Immature natural killer cell (primary cell): ENCODE measurements at places on chromosomes 7 and 10. TPM values are rescaled to one million over a fixed set of nuclear protein-coding genes. Genes with fewer than 3 reads are reported as not detected.

DNA sequence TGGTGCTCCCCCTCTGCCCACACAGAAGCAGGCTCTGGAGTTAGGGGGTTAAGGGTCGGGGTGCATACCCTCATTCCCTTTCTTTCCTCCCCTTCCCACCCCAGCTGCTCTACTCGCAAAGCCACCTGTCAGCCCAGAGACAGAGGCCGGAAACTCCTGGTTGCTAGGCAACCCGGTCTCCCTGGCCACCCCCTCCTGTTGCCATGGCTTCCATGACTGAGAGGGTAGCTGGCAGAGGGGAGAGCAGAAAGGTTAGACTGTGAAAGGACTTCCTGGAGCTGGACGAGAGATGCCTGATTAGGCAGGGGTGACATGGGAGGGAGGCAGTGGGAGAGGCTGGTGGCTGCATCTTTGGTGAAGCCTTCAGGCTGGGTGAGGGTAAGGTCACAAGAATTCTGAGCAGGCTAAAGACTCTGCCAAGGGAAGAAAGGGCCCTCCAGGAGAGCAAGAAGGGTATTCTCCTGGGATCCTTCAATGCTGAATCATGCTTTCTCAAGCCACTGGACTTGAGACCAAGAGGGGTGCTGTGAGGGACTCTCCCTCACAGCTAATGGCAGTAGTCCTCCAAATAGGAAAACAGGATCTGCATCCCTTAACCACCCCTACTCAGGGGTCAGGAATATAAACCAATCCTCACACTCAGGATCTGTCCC lies 5.4 kb downstream of the PSD start:
- H3K27ac ChIP-seq: no peak overlapping the region
- no peak for DNase-seq
- peaks cover 17% of the 10 kb centered on the region for H3K4me1 ChIP-seq
- peaks cover 20% of the 10 kb centered on the region for H3K27me3 ChIP-seq
- no peak overlapping the region for H3K4me3 ChIP-seq

DNA sequence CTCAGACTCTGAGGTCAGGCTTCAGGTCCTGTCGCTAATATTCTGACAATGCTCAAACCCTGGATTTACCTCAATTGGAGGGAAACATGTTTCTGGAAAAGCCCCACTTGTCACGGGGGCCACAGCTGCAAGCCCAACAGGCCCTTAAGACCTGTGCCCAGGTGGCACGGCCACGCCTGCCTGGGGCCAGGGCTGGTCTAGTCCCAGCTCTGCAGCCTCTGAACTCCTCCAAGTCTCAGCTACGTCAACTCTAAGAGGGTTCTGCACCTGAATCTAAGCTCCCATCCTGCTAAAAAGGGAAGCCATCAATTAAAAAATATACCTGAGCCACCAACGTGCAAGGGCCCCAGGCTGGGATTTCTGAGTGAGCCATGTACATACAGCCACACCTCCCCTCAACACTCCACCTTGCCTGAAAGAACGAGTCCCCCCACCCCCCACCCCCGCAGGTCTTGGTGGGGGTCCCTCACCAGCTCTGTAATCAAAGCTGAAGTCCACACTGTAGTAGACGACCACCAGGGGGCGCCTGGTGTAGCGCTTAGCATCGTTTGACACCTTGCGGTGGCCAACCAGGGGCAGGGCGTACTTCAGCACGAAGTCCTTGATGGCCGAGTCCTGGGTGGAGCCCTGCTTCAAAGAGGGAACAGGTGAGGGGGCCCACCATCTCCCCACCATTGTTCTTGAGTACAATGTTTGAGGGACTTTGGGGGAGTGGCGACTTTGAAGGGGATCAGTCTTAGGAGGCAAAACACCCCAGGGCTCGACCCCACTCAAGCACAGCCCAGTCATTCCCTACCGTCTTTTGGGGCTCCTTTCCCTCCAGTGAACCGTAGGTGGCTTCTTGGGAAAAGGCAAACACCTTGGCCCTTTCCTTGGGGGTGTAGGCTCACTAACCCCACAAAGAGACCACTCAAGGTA lies 22.6 kb downstream of the PDIA4 start:
- H3K4me1 ChIP-seq: peaks cover 6% of the 10 kb centered on the region
- H3K27me3 ChIP-seq: peaks cover 2% of the 10 kb centered on the region
- H3K36me3 ChIP-seq: peaks cover 17% of the 10 kb centered on the region
- no peak overlapping the region for H3K4me3 ChIP-seq
- peak; percentile 75 for DNase-seq
- H3K27ac ChIP-seq: peak overlapping the region; percentile 30

GRCh38 chr7:20407585-20408466 lies 77.1 kb downstream of the ITGB8 start:
- no peaks in the 10 kb centered on the region for H3K36me3 ChIP-seq
- no peaks in the 10 kb centered on the region for H3K4me1 ChIP-seq
- peaks cover 2% of the 10 kb centered on the region for H3K27me3 ChIP-seq
- no peak for DNase-seq
- H3K27ac ChIP-seq: no peak overlapping the region

- H3K4me3 ChIP-seq: no peak overlapping the region
- peaks cover 7% of the 10 kb centered on the region for H3K36me3 ChIP-seq
- no peaks in the 10 kb centered on the region for H3K4me1 ChIP-seq
- no peak for DNase-seq
These were observed 97.3 kb downstream of the ZNF680 start for GRCh38 chr7:64465551-64465950.

GRCh38 chr10:127908106-127908958 lies 1.4 kb downstream of the PTPRE start:
- H3K36me3 ChIP-seq: no peaks in the 10 kb centered on the region
- no peak overlapping the region for H3K27ac ChIP-seq
- H3K27me3 ChIP-seq: peaks cover 2% of the 10 kb centered on the region
- no peak for DNase-seq
- H3K4me3 ChIP-seq: peak overlapping the region; percentile 34

DNA sequence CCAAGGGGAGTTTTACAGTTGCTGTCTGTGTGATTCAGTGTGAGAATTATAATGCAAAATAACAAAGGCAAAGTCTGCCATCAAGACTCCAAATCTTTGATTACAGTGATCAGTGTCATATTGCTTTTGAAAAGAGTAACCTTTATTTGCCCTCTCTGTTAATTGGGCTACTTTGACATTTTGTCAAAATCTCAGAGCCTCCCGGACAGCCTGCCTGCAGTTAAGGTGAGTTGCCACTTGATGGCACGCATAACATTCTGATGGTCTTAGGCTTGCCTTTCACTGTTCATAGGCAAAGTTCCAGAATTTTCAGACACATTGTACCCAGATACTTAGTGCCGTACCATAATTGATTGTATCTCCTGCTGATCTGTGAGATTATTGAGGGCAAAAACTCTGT lies 253.5 kb downstream of the ABCA13 start:
- no peak overlapping the region for H3K27ac ChIP-seq
- DNase-seq: no peak
- H3K27me3 ChIP-seq: no peaks in the 10 kb centered on the region
- no peaks in the 10 kb centered on the region for H3K4me1 ChIP-seq

DNA sequence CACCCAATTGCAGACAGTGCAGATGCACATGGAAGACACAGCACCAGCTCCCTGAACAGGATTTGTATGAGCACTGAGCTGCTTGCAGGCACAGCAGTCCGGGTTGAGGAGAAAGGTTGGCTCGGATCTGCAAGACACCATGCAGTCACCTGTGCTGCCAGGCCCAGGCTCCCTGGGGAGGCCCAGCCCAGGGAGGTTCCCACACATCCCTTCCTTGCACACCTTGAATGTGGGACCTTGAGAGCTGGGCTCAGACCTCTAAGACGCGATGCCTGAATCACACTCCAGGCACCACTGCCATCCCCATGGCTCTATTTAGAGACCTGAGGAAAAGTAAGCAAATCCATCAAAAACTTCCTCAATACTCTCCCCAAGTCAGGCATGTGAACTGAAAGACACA lies 397.7 kb downstream of the TCERG1L start:
- H3K27me3 ChIP-seq: peaks cover 1% of the 10 kb centered on the region
- no peak overlapping the region for H3K4me3 ChIP-seq
- no peak overlapping the region for H3K27ac ChIP-seq
- peaks cover 4% of the 10 kb centered on the region for H3K36me3 ChIP-seq
- no peak for DNase-seq

DNA sequence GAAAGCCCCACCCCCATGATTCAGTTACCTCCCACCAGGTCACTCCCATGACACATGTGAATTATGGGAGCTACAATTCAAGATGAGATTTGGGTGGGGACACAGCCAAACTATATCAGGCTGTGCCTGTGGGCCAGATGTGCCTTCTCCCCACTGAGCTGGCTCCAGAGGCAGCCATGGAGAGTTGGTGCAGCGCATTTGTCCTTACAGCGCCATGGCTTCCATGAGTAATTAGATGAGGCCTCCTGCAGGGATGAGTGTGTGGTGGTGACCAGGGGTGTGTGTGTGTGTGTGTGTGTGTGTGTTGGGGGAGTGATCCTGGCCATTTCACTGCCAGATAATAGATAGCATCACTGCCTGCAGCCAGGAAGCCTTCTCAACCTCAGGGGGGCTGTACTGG lies 94.6 kb downstream of the FANK1 start:
- H3K27me3 ChIP-seq: peaks cover 4% of the 10 kb centered on the region
- no peak overlapping the region for H3K27ac ChIP-seq
- H3K4me3 ChIP-seq: no peak overlapping the region
- H3K36me3 ChIP-seq: peaks cover 3% of the 10 kb centered on the region

GRCh38 chr7:158133515-158134271 lies 453.9 kb downstream of the PTPRN2 start:
- no peak overlapping the region for H3K27ac ChIP-seq
- no peak overlapping the region for H3K4me3 ChIP-seq
- H3K27me3 ChIP-seq: no peaks in the 10 kb centered on the region
- H3K4me1 ChIP-seq: no peaks in the 10 kb centered on the region
- H3K36me3 ChIP-seq: no peaks in the 10 kb centered on the region

- no peak for DNase-seq
- no peak overlapping the region for H3K4me3 ChIP-seq
- H3K36me3 ChIP-seq: no peaks in the 10 kb centered on the region
- H3K4me1 ChIP-seq: no peaks in the 10 kb centered on the region
- no peak overlapping the region for H3K27ac ChIP-seq
These were observed 359.2 kb downstream of the PHF14 start for GRCh38 chr7:11332865-11333228.

- no peak for DNase-seq
- H3K27me3 ChIP-seq: peaks cover 21% of the 10 kb centered on the region
- no peaks in the 10 kb centered on the region for H3K36me3 ChIP-seq
- peaks cover 9% of the 10 kb centered on the region for H3K4me1 ChIP-seq
- no peak overlapping the region for H3K4me3 ChIP-seq
These were observed 1.7 kb upstream of the WDR86 start for GRCh38 chr7:151411551-151411950.

GRCh38 chr7:44184873-44185446 lies 4.3 kb downstream of the GCK start:
- no peaks in the 10 kb centered on the region for H3K27me3 ChIP-seq
- H3K36me3 ChIP-seq: no peaks in the 10 kb centered on the region
- DNase-seq: no peak
- H3K27ac ChIP-seq: no peak overlapping the region
- no peak overlapping the region for H3K4me3 ChIP-seq
- no peaks in the 10 kb centered on the region for H3K4me1 ChIP-seq

DNA sequence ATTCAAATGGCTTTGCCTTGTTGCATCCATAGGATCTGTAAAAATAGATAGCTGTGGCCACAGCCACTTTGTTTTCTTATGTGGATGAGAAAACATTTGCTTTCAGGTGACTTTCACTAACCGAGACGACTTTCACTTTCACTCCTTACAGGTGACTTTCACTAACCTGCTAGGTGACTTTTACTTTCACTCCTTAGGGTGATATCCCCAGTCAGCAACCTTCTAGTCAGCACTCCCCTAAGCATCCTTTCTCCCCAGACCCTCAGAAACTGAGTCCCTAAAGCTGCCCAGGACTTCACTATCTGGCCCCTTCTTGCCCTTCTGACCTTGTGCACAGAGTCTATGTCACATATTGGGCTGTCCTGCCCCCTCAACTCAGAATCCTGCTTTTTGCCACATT lies 177.5 kb downstream of the RELN start:
- no peak for DNase-seq
- H3K4me1 ChIP-seq: no peaks in the 10 kb centered on the region
- no peak overlapping the region for H3K27ac ChIP-seq
- no peak overlapping the region for H3K4me3 ChIP-seq

- H3K27me3 ChIP-seq: peaks cover 5% of the 10 kb centered on the region
- no peak for DNase-seq
- H3K4me3 ChIP-seq: no peak overlapping the region
These were observed 73.3 kb upstream of the FRMD4A start for GRCh38 chr10:14403881-14404623.

DNA sequence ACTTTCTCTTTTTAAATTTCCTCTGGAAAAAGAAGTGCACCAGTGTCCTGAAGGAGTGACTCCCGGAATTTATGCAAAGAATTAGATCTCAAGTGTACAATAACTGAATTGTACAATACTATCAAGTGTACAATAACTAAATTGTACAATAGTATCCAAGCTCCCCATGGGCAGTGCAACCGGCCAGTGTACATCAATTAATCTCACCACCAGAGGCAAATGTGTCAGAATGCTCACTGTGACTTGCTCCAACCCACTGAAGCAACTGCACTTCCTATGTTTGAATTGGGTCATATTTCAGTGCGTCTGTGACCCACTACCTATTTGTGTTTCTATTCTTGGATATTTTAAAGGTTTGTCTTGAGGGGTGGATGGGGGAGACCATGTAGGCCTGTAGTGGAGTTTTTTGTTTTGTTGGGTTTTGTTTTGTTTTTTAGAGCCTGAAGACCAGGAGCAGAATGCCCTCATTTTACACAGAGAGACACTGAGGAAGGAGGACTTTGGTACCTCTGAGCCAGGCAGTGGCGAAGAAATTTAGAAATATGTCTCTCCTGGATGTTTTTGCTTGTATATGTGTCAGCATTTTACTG lies 78.5 kb upstream of the CTTNBP2 start:
- DNase-seq: no peak
- no peak overlapping the region for H3K27ac ChIP-seq
- H3K36me3 ChIP-seq: no peaks in the 10 kb centered on the region
- H3K4me3 ChIP-seq: no peak overlapping the region
- H3K27me3 ChIP-seq: no peaks in the 10 kb centered on the region

DNA sequence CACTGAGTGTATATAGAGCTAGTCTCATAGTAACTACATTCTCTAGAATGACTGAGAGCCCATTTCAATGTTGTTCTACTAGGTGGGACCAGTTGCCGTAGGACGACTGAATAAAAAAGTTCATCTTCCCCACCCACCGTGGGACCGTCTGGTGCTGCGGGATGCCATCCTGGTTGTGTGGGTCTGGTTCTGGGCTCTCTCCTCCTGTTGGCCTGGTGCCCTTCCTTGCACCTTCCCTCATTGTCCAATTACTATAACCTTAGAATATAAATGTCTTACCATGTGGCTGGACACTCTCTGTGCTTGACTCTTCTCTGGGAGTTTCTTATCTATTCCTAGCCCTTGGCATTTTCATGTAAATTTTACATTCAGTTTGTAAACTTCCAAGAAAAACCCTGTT lies 344.4 kb downstream of the TCERG1L start:
- no peak for DNase-seq
- H3K36me3 ChIP-seq: no peaks in the 10 kb centered on the region
- peaks cover 5% of the 10 kb centered on the region for H3K27me3 ChIP-seq
- no peaks in the 10 kb centered on the region for H3K4me1 ChIP-seq
- no peak overlapping the region for H3K27ac ChIP-seq

GRCh38 chr7:157630301-157630853 lies 293.6 kb downstream of the DNAJB6 start:
- no peak for DNase-seq
- H3K27ac ChIP-seq: no peak overlapping the region
- H3K36me3 ChIP-seq: no peaks in the 10 kb centered on the region
- peaks cover 5% of the 10 kb centered on the region for H3K27me3 ChIP-seq

DGKB gene
- polyA plus RNA-seq: not detected

ARHGEF35 gene
- not detected for polyA plus RNA-seq

CRTAC1 gene
- not detected for polyA plus RNA-seq

PTPRN2 gene
- 1.9 TPM for polyA plus RNA-seq

GJD4 gene
- not detected for polyA plus RNA-seq

SLIT1 gene
- 0.36 TPM for polyA plus RNA-seq

TOMM7 gene
- 190 TPM for polyA plus RNA-seq

SUPV3L1 gene
- 18.0 TPM for polyA plus RNA-seq

PNLIP gene
- polyA plus RNA-seq: not detected
